HS-27A (cell line): ENCODE measurements at places on chromosomes 12 and 14.

- DNase-seq: no peak
These were observed 45.3 kb upstream of the ATP23 start for GRCh38 chr12:57896115-57896433.

DNA sequence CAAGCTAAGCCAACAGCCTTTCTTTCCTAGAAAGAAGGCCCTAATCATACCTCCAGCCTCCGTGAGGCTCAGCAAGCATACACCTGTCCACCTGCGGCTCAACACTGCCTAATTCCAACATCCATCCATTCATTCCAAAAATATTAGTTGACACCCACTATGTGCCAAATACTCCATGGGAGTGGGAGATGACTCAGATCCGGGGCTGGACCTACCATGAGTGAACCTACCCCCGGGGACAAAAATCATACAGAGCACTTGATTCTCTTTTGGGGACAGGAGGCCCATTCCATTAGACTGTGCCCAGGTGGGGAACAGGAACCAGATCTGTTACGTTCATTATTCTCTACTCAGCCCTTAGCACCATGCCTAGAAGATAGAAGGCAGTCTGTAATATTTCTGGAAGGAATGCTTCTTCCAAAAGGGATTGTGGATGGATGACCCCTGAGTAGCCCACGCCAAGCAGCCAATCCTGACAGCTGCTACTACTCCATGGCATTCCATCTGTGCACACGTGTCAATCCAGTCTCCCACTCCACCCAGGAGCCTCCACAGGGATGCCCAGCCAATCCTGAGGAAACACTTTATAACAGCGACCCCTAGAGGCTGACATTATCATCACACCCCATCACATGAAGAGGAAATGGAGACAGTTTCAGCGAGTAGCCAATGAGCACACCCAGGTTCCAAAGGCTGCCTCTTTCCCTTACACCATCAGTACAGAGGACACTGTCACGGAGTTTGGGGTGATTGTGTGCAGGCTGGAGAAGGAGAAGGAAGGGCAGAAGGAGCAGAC lies 170.7 kb downstream of the ESRRB start:
- DNase-seq: peak; percentile 8

- DNase-seq: no peak
These were observed 27.8 kb downstream of the EFCAB11 start for GRCh38 chr14:89926694-89927093.

DNA sequence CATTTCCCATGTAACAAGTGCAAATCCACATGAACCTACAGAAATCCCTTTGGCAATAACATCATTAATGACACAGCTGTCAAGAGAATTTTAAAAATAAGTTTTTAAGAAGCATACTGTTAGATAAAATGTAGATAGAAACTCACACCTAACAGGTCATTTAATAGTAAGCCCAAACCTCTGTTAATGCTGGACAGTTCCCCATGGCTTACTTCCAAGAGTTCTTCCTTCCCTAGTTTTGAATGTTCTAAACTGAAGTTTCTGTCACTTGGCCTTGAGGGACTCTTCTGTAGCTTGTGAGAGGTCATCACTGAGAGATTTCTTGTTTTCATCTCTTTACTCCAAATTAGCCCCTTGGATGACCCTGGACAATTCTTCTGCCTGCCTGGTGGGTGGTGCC lies 22.7 kb downstream of the OTX2 start:
- no peak for DNase-seq

DNA sequence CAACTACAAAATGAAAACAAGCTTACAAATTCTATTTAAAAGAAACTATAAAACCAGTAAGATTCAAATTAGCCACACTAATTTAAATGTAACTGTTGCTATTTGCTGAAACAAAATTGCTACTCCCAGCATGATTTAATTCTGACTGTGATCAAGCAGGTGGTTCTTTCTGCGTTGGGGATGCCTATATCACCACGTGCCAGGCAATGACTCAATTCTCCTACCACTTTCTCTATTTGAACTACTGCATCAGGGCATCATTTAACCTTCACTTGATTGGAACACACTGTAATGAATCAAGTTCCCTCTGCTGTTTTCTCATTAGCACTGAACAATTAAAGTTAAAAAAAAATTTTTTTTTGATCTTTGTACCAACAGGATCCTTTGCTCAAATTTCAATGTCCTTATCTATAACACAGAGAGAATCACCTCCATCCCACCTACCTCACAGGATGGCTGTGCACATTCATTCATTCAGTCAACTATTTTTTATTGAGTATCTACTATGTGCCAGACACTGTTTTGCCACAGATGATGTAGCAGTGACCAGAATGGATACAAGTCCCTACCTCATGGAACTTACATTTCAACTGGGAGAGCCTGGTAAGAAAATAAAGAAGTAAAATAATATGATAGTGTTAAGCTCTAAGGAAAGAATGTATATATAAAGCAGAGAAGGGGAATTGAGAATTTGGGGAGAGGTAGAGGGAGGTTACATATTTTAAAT lies 8.0 kb upstream of the ACTN1 start:
- DNase-seq: no peak

GRCh38 chr14:91897106-91897701 lies 29.9 kb upstream of the TC2N start:
- DNase-seq: no peak

- no peak for DNase-seq
These were observed 5.9 kb downstream of the DHRS2 start for GRCh38 chr14:23641915-23642588.

DNA sequence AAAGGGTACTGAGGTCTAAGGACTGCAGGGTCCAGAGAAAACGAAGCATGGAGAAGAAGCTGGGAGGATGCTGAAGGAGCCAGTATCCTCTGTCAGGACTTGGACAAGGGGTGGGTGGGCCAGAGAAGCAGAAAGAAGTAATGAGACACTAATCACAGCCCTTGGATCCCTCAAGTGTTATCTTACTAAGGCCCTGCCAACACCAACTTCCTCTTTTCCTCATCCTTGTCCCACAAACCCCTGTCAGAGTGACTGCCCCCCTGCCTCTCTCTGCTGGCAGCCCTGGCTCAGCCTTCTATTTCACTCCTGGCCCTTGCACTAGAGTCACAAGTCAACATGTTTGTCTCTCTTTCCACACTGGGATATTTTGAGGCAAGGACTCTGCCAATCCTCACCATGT lies 3.8 kb upstream of the ASIC1 start:
- no peak for DNase-seq

- no peak for DNase-seq
These were observed 20.9 kb upstream of the GPR68 start for GRCh38 chr14:91265404-91265803.

- DNase-seq: no peak
These were observed 182.0 kb upstream of the NAV3 start for GRCh38 chr12:77648716-77649115.

- no peak for DNase-seq
These were observed 35.5 kb downstream of the BORCS5 start for GRCh38 chr12:12392413-12392812.

- no peak for DNase-seq
These were observed 30.4 kb downstream of the MMAB start for GRCh38 chr12:109542876-109543275.

- no peak for DNase-seq
These were observed 62.0 kb downstream of the SLC25A47 start for GRCh38 chr14:100384819-100385813.

DNA sequence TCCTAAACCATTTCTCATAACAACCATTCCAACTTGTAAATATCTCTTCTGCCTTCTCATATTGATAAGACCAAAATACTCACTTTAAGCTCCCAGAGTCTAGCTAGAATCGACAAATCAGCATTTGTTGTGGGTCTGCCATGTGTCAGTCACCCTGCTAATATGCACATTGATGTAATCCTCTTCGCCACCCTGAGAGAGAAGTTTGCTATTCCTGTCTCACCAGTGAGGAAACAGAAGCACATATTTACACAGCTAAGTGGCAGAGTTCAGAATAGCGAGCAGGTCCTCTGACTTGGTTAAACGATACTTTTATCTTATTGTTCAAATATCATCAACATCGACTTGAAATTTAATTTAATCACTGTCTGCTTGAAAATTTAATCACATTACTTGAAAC lies 142.1 kb downstream of the ANO4 start:
- DNase-seq: no peak

GRCh38 chr12:10320643-10321042 lies 13.0 kb downstream of the KLRD1 start:
- DNase-seq: no peak

DNA sequence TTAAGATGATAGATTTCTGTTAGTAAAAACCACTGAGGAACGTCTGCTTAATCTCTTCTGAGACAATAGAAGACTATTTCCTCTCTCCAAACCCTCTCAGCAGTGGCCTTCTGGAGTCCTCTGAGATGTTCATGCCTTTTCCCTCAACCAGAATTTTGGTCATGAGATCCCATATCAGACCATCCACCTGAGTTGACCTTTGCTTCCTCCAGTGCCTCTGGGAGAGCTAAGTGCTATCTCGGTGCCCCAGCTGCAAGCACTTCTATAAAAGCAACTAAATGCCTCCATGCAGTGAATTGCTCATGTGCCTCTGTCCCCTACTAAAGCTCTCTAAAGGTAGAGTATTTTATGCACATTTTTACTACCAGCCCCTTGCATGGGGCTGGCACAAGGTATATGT lies 172.8 kb upstream of the BCL2L14 start:
- no peak for DNase-seq

DNA sequence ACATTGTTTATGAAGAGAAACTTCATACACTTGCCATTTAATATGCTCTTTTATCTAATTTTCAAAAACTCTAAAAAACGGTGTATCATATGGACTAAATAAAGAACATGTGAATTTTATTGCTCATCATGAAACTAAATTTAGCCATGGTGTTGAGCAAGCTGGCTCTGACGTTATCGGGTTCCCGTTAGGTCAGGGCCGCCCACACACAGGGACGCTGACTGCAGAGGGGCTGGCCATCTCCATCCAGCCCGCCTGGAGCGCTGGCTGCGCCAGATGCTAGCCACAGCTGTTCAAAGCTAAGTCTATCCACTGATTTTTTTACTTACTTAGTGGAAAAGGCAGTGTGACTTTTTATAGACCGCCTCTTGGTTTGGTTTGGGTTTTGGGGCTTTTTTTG lies 36.5 kb upstream of the DYNC1H1 start:
- no peak for DNase-seq

- DNase-seq: no peak
These were observed 2.4 kb downstream of the SH2B3 start for GRCh38 chr12:111408116-111408440.

- no peak for DNase-seq
These were observed 415.8 kb downstream of the SOX5 start for GRCh38 chr12:23533699-23534098.

- DNase-seq: no peak
These were observed 500.1 kb upstream of the CCDC196 start for GRCh38 chr14:65986041-65986440.

- no peak for DNase-seq
These were observed 13.4 kb upstream of the NIN start for GRCh38 chr14:50844391-50844790.

DNA sequence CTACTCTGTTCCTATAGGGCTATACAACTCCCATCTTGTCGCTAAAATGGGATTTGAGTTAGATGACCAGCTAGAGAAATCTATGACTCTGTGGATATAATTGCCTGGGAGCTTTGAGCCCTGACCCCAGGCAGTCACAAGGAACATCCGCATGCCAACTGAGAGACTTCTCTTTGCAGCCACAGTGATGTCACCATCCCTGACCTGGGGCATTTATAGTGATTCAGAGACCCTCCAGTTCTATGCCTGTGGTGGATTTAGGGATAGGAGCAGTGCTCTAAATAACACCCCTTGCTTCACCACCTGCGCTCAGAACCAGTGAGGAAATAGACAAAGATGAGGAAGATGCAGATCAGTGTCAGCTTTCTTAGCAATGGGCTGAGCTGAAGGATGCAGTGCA lies 86.2 kb downstream of the RIN3 start:
- DNase-seq: no peak

DNA sequence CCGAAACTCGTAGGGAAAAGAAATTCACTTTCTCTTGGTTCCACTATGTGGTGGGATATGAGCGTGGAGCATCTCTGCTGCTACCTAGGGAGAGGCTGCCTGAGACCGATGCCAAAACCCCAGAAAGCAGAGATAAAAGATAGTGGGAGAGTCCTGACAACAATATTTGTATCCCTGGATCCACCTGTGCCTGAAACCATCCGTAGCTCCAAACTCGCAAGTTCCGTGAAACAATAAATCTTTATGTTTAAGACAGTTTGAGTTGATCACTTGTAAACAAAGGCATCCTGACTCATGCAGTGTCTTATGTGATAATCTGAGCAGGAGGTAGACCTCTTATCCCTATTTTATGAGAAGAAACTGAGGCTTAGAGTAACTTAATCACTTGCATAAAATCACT lies 2.9 kb downstream of the MAP1LC3B2 start:
- no peak for DNase-seq

GRCh38 chr12:92927055-92927435 lies 2.0 kb downstream of the EEA1 start:
- DNase-seq: no peak

DNA sequence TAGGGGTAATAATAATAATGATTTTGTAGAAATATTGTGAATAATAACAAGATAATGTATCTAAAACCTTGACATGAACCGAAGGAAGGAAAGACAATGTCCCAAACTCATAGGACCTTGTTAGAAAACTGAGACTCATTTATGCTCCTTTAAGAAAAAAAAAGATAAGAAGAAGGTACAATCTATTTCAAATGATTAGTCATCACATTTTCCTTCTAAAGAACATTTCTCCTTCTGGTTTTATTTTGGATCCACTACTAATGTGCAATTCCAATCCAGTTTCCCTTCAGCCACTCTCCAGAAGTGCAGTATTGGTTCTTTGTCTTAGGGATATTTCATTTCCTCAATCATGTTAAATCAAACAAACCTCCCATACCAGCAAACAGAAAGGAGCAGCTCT lies 526.7 kb downstream of the FUT8 start:
- DNase-seq: no peak

DNA sequence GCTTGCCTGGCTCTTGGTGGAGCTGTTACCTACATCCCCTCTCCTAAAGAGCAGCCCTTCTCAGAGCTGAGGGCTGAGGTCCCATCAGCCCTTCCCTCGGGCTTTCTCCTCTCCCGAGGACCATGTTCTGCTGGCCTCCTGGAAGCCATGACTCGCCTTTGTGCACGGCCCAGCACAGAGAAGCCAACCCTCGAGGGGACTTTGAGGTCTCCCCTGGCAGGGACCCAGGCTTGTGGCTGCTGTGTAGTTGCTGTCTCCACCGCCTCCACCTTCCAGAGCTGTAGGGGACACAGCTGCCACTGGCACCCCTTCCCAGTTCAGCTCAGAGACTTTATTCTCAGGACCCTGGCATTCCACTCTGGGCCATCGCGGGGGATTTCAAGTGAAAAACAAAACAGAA lies 22.9 kb upstream of the CCND2 start:
- no peak for DNase-seq

- no peak for DNase-seq
These were observed 40.0 kb upstream of the TEX22 start for GRCh38 chr14:105358140-105358846.

- peak; percentile 81 for DNase-seq
These were observed 52.4 kb downstream of the BRMS1L start for GRCh38 chr14:35878272-35879150.
